Activated CD4-positive, alpha-beta T cell treated with anti-CD3 and anti-CD28 coated beads, Interleukin-2, amount 10 ng/mL, durations not matched to agents 24 days and 14 days (primary cell): ENCODE measurements at places on chromosomes 5 and 9. TPM values are rescaled to one million over a fixed set of nuclear protein-coding genes. Genes with fewer than 3 reads are reported as not detected.

Gene FCN2
- not detected in 2 replicates for total RNA-seq

Gene PAX5
- 0.16 and 0.33 TPM in 2 replicates for total RNA-seq

Gene KIF4B
- 0.07 TPM in 1 of 2 replicates, not detected in the other for total RNA-seq

Gene POLK
- 40.4 and 41.6 TPM in 2 replicates for total RNA-seq

Gene PCAT7
- total RNA-seq: not detected in 2 replicates

Gene TRPM6
- 0.05 TPM in 1 of 2 replicates, not detected in the other for total RNA-seq

Gene EMB
- 56.3 and 60.3 TPM in 2 replicates for total RNA-seq

Gene WDR38
- not detected in 2 replicates for total RNA-seq

Gene LCN15
- not detected in 2 replicates for total RNA-seq

Gene FOXD1
- 0.09 and 0.14 TPM in 2 replicates for total RNA-seq

- DNase-seq: no peak
Measured at GRCh38 chr9:77817590-77818311, 169.6 kb upstream of the GNA14 start.

- DNase-seq: no peak
Measured at GRCh38 chr9:108049026-108049607, 559.5 kb upstream of the KLF4 start.

- DNase-seq: no peak
Measured at GRCh38 chr9:33222031-33222430, 17.9 kb upstream of the SPINK4 start.

GRCh38 chr5:158607088-158607487 lies 492.6 kb downstream of the EBF1 start:
- DNase-seq: no peak

- no peak for DNase-seq
Measured at GRCh38 chr9:90966480-90967144, 165.0 kb downstream of the SYK start.

- no peak for DNase-seq
Measured at GRCh38 chr5:51227963-51228470, 155.2 kb upstream of the ISL1 start.

GRCh38 chr5:8765886-8766285 lies 780.0 kb downstream of the SEMA5A start:
- DNase-seq: no peak

DNA sequence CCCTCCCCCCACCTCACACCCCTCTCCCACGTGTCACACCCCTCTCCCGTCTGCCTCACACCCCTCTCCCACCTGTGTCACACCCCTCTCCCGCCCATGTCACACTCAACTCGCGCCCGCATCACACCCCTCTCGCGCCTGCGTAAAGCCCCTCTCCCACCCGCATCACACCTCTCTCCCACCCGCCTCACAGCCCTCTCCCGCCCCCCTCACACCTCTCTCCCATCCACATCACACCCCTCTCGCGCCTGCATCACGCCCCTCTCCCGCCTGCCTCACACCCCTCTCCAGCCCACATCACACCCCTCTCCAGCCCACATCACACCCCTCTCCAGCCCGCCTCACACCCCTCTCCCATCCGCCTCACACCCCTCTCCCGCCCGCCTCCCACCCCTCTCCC lies 173.5 kb upstream of the FOXD4L5 start:
- no peak for DNase-seq

GRCh38 chr9:27489087-27489876 lies 34.8 kb upstream of the IFNK start:
- no peak for DNase-seq

DNA sequence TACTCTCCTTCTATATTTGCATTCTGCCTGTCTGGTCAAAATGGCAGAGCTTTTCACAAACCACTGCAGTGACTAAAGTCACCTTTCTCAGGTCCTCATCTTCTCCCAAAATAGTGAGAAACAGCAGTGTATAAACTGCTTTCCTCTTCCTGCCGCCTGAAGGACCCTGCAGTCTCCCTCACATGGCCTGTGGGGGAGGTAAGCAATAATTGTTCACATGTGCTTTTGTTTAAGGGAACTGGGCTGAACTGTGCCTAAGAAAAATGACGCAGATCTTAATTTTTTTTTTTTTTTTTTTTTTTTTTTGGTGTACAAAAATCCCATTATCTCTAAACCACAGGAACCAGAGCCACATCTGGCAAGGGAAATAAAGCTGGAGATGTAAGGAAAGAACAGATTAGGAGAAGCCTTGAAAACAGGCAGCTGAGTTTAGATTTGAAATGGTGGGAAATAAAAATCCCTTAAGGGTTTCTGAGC lies 131.7 kb upstream of the VLDLR start:
- no peak for DNase-seq

- DNase-seq: no peak
Measured at GRCh38 chr5:99724732-99725290, 796.0 kb upstream of the CHD1 start.

GRCh38 chr5:84287951-84288350 lies 96.7 kb downstream of the EDIL3 start:
- no peak for DNase-seq

- DNase-seq: no peak
Measured at GRCh38 chr9:98146101-98146991, 27.3 kb upstream of the TRIM14 start.

GRCh38 chr5:108989761-108990392 lies 242.2 kb downstream of the FER start:
- no peak for DNase-seq

DNA sequence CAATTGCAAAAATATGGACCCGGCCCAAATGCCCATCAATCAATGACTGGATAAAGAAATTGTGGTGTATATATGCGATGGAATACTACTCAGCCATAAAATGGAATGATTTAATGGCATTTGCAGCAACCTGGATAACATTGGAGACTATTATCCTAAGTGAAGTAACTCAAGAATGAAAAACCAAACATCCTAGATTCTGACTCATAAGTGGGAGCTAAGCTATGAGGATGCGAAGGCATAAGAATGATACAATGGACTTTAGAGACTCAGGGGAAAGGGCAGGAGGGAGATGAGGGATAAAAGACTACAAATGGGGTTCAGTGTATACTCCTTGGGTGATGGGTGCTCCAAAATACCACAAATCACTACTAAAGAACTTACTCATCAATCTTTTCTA lies 247.6 kb upstream of the FBXL7 start:
- no peak for DNase-seq

DNA sequence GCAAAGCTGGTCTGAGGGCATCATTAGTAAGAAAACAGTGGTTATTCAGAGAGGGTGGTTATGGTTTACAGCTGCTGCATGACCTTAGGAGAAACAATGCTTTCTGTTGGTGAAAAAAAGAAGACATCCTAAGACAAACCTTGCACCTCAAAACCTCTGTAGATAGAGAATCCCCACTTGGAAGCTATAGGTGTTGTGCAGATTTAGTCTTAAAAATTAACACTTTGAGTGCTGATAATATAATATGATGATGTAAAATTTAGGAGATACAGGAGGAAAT lies 1.4 kb upstream of the PTTG1 start:
- no peak for DNase-seq

- DNase-seq: no peak
Measured at GRCh38 chr5:116448870-116449427, 125.7 kb downstream of the SEMA6A start.
